ENCODE measurements at places on chromosomes 16 and 17.

DNA sequence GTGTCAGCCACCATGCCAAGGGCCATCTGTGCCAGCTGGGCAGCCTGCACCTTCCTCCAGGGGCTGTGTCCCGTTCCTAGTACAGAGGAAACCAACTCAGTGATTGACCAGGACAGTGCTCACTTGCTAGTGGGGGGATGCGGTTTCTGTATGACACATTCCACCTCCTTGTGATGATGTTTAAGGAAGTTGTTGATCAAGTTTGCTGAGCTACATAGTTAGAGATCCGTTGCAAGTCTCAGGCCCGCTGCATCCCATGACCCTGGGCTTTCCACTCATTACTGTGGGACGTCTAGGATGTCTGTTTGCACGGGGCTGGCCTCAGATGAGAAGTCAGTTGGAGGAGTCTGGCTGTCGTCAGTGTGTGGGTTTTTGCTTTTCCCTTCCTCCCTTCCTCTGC, 33.6 kb downstream of the RNF213 start:
- no peak for DNase-seq

DNA sequence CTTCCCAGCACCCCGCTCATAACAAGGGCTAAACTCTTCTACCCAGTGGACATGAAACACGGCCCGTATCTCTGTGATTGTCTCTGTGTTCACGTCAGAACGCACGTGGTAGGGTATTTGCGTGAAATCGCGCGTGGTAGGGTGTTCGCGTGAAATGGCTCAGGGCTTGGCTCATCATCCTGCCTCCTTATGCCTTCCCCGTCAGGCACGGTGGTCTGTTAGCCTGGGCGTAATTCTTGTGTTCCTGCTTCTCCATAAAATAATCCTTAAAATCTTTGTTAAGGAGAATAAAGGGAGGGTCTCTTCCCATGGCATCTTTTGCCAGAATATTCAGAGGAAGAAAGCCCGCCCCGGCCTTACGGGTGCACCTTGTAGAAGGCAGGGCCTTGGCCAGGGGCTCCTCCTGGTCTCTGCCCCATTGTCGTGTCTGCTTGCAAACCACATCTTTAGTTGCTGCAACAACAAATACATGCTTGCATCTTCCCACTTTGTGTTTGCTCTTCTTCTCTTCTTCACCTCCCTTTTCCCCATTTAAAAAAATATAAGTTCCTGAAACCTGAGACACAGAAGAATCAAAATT, 116.7 kb upstream of the CHMP6 start:
- DNase-seq, result no peak

DNA sequence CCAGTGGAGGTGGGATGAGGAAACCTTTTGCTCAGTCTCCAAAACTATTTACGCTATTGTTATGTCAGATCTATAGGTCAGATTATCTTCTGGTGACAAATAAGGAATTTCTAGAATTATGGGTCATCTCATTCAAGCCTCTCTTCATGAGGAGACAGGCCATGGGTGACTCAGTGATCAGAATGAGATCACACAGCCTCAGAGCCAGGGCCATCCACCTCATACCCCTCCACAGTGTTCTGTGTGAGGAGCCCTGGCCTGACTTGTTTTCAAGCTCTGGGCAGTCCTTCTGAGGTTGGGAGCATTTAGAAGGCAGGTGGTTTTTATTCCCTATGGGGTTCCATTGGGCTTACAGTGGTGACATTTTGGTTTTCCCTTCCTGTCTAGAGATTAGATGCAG, 26.5 kb downstream of the YPEL2 start:
- no peak for DNase-seq

GRCh38 chr17:65820306-65820705, 258.9 kb upstream of the AXIN2 start:
- no peak for DNase-seq

DNA sequence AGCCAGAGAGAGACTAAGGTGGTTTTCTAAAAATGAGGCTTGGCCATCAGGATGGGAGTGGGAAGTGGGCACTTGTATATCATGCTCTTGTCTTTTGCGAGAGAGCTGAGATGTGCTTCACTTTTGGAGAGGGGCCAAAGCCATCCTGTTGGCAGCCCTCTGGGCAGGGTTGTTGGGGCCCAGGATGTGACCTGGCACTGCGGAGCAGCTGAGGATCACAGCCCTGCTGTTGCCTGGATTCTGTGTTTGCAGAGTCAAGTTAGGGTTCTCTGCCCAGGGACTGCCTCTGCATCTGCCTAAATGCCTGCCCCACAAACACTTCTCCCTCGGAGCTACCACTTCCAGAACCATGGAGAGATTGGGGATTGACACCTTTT, 71.2 kb downstream of the PLD6 start:
- DNase-seq, result no peak

- no peak for DNase-seq
Observed at GRCh38 chr16:49756775-49757558, 98.9 kb downstream of the ZNF423 start.

DNA sequence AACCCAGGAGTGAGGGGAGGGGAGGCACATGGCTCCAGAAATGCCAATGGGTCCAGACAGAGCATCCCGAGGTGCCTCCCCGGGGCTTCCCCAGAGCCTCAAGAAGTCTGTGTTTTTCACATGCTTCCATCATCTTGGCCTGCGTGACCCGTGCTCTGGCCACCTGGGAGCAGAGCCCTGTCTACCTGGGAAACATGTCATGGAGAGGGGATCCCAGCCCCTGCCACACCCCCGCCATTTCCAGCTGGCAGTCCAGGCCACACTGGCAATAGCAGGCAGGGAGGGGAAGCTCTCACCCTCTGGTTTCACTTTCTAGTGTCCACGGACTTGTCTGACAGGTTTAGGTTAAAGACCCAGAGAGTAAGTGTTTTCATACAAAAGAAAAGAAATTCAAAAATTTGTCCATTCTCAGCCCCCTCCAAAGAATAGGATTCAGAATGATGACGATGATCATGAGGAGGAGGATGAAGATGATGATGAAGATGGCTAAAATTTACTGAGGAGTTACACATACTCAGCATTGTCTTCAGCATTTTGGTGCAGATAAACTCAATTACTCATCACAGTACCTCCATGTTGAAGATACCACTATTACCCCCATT, 9.0 kb downstream of the SMIM5 start:
- DNase-seq, result peak; percentile 19

DNA sequence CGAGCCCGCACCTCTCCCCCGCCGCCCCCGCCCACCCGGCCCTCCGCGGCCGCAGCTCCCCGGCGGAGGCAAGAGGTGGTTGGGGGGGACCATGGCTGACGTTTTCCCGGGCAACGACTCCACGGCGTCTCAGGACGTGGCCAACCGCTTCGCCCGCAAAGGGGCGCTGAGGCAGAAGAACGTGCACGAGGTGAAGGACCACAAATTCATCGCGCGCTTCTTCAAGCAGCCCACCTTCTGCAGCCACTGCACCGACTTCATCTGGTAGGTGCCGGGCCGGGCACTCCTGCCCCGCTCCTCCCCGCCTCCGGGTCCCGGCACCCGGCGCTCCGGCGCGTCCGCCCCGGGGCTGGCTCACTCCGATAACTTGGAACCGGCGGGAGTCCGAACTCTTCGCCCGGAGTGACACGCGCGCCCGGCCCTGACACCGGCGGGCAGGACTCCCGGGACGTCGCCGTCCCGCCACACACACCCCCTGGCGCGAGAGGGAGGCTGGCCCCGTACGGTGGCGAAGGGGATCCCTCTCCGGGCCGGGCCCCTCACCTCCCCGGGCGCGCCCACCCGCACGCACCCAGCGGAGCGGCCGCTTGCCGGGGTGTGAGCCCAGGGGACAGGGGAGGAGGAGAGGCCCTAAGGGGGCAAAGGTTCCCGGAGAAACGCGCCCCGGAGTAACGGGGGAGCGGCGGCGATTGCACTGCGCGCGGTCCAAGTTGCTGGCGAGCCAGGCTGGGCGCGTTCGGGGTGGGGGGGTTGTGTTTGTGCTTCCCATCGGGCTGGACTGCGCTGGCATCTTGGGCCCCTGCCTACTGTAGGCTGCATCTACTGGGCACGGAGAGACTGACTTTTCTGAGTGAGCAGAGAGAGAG, 581 bp downstream of the PRKCA start:
- DNase-seq, result peak; percentile 67

DNA sequence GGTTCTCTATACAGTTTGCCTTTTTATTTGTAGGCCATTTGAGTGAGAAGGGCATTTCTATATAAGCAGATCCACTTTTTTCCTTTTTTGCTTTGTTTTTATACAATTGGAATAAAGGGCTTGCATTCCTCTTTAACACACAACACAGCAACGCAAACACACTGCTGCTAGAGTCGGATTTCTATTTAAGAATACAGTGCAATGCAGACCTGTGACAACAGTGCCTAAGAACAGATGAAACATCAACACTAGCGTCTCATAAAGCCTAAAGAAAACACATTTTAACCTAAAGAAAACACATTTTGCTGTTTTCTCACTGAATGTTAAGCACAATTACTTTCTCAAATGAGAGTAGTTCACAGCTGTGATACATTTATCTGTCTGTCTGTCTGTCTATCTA, 1141.1 kb downstream of the CDH11 start:
- no peak for DNase-seq

DNA sequence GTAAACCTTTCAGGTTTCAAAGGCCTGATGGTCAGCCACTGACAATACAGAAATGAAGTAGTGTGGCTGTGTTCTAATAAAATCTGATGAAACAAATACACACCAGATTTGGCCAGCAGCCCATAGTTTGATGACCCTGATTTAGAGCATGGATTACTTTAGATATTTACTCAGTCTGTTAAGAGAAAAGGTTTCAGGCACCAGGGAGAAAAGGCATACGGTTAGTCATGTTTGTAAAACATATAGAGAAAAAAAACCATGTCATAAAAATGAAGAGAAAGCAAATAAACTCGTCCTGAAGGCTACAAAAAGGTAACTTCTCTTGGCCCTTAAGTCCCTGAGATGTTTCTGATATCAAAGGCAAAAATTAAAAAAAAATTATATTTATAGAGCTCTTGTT, 112.1 kb downstream of the ADAMTS18 start:
- no peak for DNase-seq

DNA sequence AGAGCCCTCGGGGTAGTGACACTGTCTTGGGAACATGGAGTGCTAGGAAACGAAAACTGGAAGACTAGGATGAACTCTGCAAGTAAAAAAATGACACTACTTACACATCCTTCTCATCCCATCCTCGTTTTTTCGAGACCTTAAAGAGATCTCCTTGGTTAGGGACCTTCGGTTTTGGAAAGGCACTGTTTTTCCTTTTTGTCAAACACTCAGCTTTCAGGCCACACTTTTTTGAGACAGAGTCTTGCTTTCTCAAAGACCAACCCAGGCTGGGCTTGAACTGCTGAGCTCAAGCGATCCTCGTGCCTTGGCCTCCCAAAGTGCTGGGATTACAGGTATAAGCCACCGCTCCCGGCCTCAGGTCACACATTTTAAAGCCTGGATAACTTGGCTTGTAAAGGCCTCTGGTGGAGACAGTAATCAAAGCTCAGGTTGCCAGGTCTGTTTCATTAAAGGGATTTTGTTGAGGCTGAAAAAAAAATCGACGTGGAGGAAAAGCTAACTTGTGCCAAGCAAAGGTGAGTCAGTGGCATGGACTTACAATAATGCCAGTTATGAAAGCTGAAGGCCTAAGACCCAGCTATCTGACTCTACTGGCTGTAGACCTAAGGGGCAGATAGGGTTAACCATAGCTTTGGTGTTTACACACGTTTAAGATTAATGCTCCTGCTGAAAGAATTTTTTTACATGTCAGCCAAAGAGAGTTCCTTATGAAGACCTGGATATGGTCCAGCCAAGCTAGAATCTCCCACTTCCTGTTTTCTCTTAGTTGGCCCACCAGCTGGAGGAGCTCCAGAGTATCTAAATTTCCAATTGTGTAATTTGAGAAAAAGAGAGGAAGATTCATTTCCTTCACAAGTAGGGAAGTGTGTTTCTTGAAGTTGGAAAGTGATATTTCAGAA, 823 bp downstream of the NBR1 start:
- peak; percentile 97 for DNase-seq

GRCh38 chr17:19706791-19707727, 9.3 kb downstream of the SLC47A2 start:
- DNase-seq, result no peak

- DNase-seq, result peak; percentile 44
Observed at GRCh38 chr17:42698736-42699414, 16.5 kb downstream of the CNTNAP1 start.

DNA sequence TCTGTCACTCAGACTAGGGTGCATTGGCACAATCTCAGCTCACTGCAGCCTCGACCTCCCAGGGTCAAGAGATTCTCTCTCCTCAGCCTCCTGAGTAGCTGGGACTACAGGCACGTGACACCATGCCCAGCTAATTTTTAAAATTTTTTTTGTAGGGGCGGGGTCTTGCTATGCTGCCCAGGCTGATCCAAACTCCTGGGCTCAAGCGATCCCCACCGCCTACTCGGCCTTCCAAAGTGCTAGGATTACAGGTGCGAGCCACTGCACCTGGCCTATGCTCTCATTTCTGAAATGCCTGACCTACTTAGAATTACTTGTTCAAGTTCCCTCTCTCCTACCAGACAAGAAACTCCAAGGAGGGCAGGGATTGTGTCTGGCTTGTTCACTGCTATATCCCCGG, 5.1 kb upstream of the GP2 start:
- DNase-seq, result no peak

GRCh38 chr16:70483426-70483825, 29.0 kb downstream of the FCSK start:
- DNase-seq, result no peak

GRCh38 chr16:65958086-65958485, 408.4 kb upstream of the CDH5 start:
- no peak for DNase-seq

- DNase-seq, result peak; percentile 83
Observed at GRCh38 chr16:66751303-66751991, at the start of gene DYNC1LI2. DYNC1LI2 (minus strand) TSS chr16:66751609; CDS start chr16:66751591, 18 bp downstream.

- no peak for DNase-seq
Observed at GRCh38 chr17:63311416-63311937, 134.6 kb downstream of the CYB561 start.

DNA sequence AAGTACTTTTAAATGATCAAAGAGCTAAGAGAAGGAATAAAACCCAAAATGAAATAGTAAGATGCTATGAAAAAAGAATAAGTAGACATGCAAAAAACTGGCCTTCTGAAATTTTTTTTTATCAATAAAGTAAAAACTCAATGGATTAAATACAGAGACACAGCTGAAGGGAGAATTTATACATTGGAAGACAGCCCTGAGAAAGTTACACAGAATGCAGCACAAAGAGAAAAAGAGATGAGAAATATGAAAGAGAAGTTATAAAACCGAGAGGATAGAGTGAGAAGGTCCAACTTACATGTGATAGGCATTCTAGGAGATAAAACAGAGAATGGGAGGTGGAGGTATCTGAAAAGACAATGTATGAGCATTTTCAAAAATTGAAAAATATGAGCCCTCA, 57.0 kb downstream of the MARF1 start:
- no peak for DNase-seq

DNA sequence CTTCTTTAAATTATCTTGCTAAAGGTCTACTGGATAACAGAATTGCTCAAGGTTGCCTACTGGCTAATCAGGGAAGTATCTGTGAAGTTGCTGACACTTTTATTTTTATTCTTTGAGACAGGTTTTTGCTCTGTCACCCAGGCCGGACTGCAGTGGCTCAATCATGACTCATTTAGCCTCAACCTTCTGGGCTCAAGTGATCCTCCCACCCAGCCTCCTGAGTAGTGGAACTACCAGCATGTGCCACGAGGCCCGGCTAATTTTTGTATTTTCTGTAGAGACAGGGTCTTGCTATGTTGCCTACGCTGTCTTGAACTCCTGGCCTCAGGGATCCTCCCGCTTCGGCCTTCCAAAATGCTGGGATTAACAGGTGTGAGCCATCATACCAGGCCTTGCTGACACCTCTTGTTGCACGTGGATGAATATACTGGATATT, 43.1 kb downstream of the GLG1 start:
- DNase-seq, result no peak
